Activated T-cell treated with anti-CD3 and anti-CD28 coated beads, Interleukin-2, amount 50 U/mL, for 24 hours (primary cell): ENCODE measurements at places on chromosomes 2 and 18.

DNA sequence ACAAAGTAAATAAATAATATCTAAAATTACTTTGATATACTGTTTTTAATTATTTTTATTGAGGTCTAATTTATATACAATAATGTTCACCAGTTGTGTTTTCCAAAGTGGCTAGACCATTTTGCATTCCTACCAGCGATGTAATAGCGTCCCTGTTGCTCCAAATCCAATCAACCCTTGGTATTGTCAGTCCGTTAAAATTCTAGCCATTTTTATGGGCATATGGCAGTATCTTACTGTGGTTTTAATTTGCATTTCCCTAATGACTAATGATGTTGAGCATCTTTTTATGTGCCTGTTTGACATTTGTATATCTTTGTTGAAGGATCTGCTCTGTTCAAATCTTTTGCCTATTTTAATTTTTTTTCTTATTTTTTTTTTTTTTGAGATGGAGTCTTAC is 185.0 kb downstream of the PRPF40A start:
- DNase-seq = no peak

DNA sequence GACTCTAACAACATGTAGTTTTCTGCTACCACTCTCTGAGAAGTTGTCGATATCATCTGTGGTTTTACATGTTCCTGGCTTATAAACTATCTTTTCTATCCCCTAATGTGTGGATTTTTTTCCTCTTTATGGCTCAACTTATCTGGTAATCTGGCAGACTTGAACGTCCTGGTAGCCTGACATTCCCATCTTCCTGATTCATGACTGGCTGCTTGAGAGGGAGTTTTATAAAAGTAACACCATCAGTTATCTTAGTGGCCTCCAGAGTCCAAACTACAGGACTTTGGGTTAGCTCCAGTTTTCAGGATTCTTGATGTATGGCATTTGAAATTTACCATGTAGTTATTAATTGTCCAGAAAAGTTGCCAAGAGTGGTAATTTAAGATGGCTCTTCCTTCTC is 174.0 kb upstream of the GULP1 start:
- no peak for DNase-seq

GRCh38 chr2:62577994-62578781 is 72.2 kb upstream of the TMEM17 start:
- no peak for DNase-seq

DNA sequence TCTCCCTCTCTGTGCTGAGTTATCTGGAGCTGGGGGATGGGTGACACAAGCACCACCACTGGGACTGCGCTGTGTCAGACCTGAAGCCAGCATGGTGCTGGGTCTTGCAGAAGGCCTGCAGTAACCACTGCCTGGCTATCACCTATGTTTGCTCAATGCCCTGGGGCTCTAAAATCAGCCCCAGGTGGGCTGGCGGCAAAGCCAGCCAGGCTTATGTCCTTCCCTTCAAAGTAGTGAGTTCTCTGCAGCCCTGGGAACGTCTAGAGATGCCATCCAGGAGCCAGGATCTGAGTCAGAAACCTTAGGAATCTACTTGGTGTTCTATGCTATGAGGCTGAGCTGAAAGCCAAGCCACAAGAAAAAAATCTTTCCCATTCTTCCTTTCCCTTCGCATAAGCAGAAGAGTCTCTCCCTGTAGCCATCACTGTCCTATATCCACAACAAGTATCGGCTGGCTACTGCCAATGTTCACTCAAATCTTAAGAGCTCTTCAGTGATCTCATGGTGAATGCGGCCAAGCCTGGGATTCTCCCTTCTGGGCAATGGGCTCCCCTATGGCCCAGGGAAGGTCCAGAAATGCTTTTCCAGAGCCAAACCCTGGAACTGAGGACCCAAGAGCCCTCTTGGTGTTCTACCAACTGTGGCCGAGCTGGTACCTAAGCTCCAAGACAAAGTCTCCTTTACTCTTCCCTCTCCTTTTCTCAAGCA is 248.7 kb downstream of the ZNF385B start:
- DNase-seq = no peak

GRCh38 chr2:72958542-72959385 is 41.4 kb downstream of the EMX1 start:
- no peak for DNase-seq

DNA sequence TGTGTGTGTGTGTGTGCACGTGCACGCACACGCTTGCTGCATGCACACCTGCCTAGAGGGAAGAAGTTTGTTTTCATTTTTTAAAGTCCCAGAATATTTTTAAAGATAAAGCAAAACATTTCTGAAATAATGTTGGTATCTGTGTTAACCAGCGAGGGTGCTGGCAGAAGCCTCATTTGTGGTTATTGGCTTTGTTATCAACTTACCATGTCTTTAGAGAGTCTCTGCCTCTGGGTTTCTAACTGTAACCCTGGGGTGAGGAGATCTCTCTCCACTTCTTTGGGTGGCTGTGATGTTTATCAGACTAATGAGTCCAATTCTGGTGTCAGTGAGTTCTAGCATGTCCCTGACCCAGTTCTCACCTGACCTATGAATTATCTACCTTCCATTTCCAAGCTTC is 927.6 kb upstream of the FANCL start:
- no peak for DNase-seq

GRCh38 chr2:200259577-200259957 is 46.9 kb upstream of the SPATS2L start:
- no peak for DNase-seq

DNA sequence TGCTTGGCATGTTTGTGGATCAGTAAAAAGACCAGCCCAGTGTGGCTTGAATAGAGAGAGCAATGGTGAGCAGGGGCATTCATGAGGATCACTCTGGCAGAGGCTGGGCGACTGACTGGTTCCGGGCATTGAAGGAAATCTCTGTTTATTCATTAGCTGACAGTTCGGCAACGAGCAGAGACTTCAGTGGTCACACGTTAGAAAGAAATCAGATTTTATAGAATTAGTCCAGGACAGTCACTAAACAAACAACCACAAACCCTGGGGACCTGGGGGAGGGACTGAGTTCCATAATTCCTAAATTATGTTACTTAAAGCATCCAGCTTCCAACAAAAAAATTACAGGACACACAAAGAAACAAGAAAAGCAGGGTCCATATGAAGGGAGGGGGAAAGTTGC is 72.5 kb downstream of the NOL10 start:
- DNase-seq = no peak

GRCh38 chr2:11629215-11629614 is 40.8 kb downstream of the NTSR2 start:
- no peak for DNase-seq

DNA sequence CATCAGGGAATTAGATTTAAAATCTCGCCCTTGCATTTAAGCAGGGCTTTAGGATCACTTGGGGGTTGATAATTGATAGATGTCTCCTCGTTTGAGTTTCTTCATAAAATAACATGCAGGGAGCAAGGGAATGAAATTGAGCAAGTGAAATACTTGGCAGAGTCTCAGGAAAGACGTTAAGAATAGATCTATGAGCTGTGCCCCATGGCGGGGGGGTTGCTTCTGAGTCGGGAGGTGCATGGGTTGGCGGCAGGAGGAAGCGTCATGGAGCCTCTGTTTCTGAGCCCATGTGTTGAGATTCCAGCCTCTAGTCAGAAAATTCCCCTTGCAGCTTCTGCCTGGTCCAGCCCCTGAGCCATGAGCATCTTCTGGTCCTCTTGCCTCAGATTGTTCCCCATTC is 82.0 kb downstream of the APOB start:
- no peak for DNase-seq

GRCh38 chr2:238523158-238524110 is 96.7 kb downstream of the ASB1 start:
- DNase-seq = no peak

GRCh38 chr2:55976681-55977080 is 53.1 kb upstream of the EFEMP1 start:
- DNase-seq = no peak

- no peak for DNase-seq
Observed at GRCh38 chr18:39841482-39842365, 2113.3 kb upstream of the PIK3C3 start.

GRCh38 chr2:174802459-174802858 is 38.2 kb upstream of the CHRNA1 start:
- DNase-seq = no peak

DNA sequence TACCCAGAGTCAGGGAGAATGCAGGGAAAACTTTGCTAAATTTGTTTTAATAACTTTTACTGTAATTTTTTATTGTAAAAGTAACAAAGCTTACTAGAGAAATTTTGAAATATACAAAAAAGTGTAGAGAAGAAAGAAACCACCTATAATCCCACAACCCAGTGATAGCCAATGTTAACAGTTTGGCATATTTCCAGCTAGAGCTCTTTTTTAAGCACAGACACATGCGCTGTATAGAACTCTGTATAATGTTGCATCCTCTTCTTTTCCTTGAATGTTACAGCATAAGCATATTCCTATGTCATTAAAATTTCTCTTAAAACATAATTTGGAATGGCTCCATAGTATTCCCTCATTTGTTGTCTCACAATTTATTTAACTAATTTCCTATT is 37.4 kb upstream of the EPAS1 start:
- DNase-seq = no peak

DNA sequence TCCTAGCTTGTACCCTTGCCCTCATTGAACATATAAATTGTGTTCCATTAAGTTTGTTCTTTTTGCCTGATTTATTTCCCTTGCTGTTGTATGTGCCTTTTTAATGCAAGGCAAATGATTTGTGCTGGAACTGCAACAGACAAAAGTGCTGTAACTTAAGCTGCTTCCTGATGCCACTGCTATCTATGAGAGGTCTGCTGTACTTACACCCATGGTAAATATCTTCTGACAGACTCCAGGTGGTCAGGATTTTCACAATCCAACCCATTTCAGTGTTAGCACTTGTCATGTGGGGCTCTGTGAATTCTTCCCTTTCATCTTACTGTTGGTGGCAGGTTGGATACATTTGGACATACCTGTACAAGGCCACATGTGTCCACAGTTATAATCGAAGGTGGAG is 63.5 kb downstream of the ARHGAP15 start:
- DNase-seq = no peak

GRCh38 chr2:113720167-113720566 is 36.3 kb downstream of the SLC35F5 start:
- DNase-seq = no peak

DNA sequence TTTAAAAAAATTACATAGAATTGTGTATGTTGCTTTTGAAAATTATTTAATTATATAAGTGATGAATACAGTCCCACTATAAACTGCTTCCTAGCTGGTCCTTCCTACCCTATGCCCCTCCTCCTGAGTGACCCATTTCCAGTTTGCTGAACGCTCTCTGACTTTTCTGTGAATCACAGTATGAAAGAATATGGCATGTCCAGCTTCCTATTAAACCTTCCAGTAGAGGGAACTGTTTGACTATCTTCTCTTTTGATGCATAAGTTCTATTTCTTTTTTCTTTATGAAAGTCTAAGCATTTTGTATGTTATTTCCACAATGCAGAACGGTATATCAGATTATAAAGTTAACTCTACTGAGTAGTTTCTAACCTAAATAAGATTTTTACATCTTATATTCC is 41.3 kb downstream of the PSMG2 start:
- DNase-seq = no peak

DNA sequence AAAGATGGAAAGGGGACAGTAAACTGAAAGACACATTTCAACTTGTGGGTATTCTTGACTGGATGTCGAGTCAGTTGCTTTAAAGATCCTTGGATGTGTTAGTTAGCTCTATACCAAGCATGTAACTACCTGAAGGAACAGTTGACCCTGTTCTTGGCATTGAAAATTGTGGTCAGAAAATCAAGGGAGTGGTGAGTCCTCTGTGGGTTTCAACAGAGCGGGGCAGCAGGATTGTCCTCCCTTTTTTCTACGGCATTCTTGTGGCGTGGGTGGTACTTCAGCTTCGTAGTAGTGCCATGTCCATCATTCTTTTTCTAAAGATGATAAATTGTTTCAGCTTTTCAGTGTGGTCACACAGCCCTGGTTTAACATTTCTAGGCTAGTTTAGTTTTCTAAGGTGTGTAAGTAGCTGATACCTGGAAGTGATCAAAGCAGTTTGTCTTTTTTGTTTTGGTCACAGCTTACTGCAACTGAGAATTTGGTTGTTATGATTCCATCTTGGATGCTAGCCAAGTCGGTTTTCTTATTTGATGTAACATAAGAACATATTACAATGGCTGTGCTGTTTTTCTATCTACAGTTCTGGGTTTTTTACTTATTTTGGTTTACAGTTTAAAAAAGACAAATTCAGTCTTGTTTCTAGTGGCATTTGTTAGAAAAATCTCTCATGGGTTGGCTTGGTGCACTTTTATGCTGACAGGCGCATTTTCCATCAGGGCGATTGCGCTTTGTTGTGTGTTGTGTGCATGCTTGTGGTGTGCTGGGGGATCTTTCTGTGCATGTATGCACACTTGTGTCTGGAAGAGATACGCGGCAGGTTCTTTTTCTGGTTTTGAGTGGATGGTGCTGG is 84.7 kb downstream of the ZNF407 start:
- no peak for DNase-seq

GRCh38 chr18:32360682-32361345 is 109.9 kb downstream of the GAREM1 start:
- no peak for DNase-seq

GRCh38 chr2:71410696-71411095 is 42.7 kb upstream of the DYSF start:
- DNase-seq = no peak

- DNase-seq = no peak
Observed at GRCh38 chr2:25491966-25492532, 150.3 kb upstream of the DNMT3A start.

DNA sequence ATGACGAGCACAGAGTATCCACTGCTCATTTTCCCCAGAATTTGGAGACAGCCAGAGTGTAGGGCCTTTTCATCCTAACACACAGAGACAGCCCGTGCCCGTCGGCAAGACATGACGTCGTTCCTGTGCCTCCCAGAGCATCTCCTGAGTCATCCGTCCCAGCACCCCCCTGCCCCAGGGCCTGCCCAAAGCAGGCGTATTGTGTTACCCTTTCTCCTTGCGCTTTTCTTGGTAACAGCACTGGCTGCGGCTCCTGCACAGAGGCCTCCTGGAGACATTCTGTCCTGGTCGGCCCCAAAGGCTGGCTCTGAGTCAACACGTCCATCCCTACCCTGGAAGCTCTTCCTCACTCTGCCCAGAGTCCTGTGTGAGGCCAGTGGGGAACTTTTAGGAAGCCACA is 217.1 kb downstream of the KLHL29 start:
- no peak for DNase-seq

- no peak for DNase-seq
Observed at GRCh38 chr2:6224267-6224666, 532.1 kb downstream of the SOX11 start.

- DNase-seq = no peak
Observed at GRCh38 chr2:214127170-214127569, 283.7 kb upstream of the VWC2L start.

DNA sequence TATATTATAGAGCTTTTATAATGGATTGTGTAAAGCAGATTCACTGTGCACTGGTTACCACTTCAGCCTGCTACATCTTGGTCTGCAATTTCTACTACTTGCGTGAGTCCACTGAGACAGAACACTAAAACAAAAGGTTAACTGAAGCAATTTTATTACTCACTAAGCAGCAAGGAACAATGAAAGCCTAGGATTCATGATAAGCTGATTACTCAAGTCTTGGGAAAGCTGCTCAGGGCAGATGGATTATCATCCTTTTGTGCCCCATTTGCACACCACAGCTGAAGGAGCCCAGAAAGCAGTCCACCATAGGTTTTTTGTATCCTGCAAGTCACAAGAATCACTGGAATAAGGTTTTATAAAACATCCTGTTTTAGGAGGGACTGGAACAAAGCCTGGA is 1215.2 kb upstream of the TMEFF2 start:
- DNase-seq = no peak

- DNase-seq = no peak
Observed at GRCh38 chr2:17242813-17243485, 275.3 kb downstream of the RAD51AP2 start.
